ENCODE measurements at places on chromosomes 3 and 15.

GRCh38 chr3:107740992-107741896 is 218.5 kb downstream of the BBX start:
- no peak for DNase-seq

DNA sequence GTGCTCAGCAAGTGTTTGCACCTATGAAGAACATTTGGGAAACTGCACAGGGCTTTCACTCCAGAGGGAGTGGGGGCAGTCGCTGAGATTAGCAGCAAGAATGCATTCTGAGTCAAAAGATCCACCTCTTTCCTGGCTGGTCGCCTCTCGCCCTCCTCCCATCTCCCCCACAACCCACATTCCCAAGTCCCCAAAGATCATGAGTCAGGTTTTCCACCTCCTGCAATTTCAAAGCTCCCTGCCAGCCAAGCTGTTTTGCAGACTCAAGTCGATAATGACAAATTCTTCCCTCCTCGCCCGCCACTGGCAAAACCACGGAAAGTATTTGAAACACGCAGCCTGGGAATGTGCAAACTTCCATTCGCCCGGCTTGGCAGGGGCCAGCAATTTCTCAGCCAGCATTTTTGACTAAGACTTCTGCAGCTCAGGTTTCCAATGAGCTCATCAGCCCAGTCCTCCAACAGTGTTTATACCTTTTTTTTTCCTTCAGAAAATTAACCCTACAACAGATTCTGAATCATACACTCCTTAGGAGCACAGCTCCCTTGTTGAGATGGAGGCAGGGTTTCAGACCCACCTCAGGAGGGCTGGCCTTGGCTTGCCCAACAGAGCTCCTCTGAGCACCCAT is 181.4 kb downstream of the SMAD6 start:
- no peak for DNase-seq

- no peak for DNase-seq
Observed at GRCh38 chr3:141465221-141465620, 21.6 kb upstream of the RASA2 start.

DNA sequence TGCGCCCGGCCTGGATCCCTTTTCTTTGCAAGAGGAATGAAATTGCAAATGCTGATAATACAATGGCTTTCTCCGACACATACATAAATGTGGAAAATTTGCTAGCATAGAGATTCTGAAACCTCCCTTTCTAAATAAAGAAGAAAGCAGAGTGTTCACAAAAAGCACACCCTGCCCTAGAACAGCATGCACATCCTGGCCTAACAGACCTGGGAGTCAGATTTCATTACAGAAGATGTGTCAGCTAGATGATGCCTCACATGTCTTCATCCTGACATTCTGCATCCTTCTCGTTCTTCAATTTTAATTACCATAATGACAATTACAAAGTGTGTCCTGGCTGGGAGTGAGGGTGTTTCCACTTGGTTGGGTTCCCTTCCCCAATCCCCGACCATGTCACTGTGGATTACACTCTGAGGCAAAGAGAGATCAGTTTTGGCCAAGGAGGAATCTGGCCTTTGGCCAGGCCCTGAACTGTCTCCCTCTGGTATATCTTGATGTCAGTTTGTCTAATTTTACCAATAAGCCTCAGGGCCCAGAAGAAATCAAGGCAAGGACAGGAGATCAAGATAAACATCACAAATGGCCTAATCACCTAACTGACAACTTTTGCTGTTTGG is 104.9 kb upstream of the SPATA12 start:
- DNase-seq: no peak

DNA sequence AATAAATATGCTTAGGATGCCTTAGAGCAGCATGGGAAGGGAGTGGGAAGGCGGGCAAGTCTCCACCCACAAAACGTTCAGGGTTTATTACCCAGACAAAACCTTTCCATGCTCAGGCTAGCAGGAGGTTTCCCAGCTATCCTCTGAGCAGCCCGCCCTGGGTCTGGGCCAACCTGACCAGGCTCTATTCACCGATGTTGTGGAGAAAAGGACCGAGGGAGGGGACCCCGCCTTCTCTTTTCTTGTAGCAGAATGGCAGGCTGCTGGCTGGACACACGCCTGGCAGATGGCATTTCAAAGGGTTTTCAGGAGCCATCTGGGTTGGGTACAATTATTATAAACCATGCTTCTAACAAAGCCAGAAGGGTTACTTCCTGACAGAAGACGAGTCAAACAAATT is 540.9 kb downstream of the MAGI1 start:
- no peak for DNase-seq

DNA sequence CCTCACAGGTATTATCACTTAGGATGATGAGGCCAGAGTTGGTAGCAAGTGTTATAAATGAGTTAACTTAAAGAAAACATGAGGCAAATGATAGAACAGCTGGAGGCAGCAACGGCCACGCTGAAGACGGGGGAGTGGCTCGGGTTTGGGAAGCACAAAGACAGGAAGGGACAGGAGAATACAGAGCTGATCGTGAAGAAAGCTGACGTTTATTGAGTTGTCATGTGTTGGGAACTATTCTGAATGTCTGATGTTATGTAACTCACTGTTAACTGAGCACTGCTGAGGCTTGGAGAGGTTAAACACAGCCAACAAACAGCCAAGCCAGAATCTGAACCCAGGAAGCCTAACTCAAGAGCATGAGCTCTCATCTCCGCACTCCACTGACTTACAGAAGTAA is 42.3 kb downstream of the FGD5 start:
- no peak for DNase-seq

- DNase-seq: no peak
Observed at GRCh38 chr3:53238051-53238850, 17.6 kb downstream of the TKT start.

DNA sequence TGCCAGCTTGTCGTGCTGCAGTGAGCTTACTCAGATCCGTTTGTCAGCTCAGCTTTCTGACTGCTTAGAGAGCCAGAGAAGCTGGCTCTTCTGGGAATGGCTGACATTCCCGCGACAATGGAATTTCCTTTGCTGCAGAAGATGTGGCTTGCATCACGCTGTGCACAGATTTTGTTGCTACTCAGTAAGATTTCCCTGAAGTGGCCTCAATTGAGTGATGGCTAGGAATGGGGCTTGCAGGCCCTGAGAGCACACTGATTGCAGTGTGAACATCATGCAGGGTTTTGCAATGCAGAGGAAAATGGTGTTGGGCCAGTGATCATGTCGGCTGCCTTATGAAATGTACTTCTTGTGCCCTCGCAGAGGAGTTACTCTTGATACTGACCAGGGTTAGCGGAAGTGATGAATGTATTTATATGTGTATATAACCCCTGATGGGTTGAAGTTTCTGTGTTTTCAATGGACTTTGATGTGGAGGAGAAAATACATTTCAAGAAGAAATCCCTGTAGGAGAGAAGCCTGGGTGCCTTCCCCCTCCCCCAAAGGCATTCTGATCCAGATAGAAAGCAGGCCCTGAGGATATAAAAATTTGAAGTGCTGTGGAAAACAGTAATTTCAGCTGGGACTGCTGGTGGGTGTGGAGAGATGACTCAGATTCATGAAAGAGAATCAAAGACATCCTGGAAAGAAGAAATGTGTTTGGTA is 102.5 kb upstream of the PDZRN3 start:
- DNase-seq: no peak

DNA sequence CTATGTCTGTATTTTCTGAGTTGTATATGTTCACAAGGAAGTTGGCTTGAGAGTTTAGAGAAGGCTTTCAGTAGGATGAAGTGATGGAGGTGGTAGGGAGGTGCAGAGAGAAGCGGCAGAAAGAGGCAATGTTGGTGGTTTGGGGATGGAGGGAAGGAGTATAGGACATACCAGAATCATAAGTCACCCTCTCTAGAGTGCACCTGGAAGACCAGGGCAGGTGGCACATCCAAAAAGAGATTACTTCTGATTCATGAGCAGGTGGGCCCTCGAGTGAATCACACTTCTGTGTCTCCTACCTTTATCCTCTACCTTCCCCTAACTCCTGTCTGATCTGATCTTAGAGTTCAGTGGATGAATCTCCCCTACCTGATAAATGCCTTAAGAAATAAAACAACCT is 41.8 kb upstream of the MRPL3 start:
- no peak for DNase-seq

- DNase-seq: no peak
Observed at GRCh38 chr15:56868170-56868569, 50.3 kb upstream of the TCF12 start.

DNA sequence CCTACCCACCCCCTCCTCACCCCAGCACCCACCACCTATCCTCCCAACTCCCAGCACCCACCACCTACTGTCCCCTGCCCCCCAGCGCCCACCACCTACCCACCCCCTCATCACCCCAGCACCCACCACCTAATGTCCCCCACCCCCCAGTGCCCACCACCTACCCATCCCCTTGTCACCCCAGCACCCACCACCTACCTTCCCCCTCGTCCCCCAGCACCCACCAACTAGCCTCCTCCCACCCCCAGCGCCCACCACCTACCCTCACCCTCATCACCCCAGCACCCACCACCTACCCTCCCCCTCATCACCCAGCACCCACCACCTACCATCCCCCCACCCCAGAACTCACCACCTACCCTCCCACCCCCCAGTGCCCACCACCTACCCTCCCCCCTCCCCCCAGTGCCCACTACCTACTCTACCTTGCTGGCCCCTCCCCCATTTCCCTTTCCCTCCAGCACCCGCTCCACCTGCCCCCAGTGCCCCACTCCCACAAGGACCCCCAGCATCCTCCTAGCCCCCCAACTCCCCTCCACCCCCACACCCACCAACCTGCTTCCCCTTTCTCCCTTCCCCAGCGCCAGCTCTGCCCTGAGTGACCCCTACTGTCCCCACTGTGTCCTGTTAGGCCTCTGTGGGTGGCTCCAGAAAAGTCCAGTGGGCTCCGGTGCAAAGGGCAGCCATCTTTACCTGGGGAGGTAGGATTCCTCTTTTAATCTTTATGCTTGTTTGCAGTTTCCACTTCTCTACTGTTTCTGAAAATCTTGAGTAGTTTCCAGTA is 1.2 kb downstream of the UROC1 start:
- no peak for DNase-seq

GRCh38 chr3:123523023-123523412 is 61.8 kb downstream of the HACD2 start:
- DNase-seq: no peak

DNA sequence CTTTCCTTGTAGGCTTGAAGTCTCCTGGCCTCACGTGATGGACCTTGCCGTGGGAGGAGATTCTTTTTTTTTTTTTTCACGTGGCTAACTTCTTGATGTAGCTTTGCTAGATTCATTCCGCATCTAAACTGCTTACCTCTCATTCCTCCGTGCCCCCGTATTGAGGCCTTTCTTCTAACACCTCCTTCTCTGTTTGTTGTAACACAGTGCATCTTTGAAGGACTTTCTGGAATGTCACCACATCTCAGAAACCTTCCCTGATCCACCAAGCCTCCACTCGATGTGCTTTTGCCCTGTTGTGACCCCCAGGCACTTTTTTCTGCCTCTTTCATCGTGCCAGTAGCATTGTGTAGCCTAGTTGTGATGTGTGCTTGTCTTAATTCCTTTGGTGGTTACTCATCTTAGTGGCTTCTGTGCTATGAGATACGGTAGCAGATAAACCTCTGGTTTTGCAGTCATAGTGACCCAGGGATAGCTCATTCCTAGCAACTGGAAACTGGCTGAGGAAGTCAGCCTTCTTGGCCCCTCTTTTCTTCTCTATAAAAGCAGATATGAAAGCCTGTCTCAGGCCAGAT is 1.6 kb upstream of the BNC1 start:
- no peak for DNase-seq

GRCh38 chr3:124032311-124032880 is 40.5 kb upstream of the ROPN1 start:
- DNase-seq: no peak

GRCh38 chr15:56992725-56993124 is 74.3 kb downstream of the TCF12 start:
- DNase-seq: no peak

- no peak for DNase-seq
Observed at GRCh38 chr3:128367761-128368160, 98.9 kb downstream of the DNAJB8 start.

- no peak for DNase-seq
Observed at GRCh38 chr15:45842151-45842550, 207.3 kb downstream of the SQOR start.

- DNase-seq: no peak
Observed at GRCh38 chr3:53773611-53774368, 72.4 kb downstream of the CHDH start.

DNA sequence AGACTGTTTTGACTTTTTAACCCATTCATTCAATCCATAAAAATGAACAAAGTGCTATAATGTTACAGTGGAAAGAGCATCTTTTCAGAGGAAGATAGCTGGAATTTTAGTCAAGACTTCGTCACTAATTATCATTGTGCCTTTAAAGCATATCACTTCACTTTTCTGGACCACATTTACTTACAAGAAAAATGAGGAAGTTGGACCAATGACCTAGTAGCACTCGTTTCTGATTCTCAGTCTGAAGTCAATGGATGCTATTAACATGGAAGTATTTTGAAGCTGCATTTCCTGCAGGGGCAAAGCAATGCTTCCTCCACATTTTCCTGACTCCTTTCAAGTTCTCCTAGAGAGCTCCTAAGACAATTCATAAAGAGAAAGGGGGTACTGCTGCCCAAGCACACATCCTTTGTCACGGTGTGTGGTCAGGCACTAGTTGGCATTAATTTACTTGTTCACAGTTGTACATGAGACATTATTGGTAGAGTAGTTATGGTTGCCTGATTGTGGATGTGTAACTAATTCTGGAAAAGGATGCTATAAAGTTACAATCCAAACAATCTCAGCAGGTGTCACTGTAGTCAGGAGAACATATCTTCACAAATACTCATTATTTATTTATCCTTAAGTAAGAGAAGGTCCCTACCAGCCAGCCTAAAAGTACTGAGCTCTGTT is 1049.1 kb downstream of the FHIT start:
- no peak for DNase-seq

DNA sequence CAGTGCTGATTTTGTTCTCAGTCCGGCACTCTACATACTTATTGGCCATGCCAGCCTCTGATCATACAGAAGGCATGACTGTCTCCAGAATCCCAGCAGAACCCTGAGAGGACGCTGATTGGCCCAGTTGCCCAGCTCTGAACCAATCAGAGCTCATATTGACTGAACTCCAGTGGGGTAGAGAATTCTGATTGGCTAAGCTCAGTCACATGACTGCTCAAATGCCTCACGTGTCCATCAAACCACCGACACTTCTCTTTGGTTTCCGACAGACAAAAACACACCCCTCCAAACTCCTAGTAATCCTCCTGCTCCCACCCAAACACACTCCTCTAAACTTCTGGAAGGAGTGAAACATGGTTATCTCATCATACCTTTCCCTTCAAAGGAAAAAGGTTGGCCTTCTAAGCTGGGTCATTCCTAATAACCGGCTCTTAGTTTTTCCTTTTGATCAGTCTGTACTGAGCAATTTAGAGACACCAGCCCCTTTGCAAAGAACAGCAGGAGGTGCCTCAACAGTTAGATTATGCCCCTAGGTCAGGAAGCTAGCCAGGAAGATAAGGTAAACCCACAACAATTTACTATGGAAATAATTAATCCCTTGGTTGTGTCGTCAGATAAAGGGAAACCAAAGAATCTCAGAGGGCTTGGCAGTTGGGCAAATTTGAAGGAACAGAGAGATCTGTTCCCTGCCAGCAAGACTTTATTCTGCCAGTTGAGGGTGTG is 187.8 kb downstream of the TLE3 start:
- no peak for DNase-seq
